ENCODE measurements at places on chromosomes 1 and 21.

GRCh38 chr1:100213141-100213540 lies 35.1 kb upstream of the LRRC39 start:
- H3K4me3 ChIP-seq, result no peak overlapping the region
- H3K27me3 ChIP-seq, result no peaks in the 10 kb centered on the region
- H3K27ac ChIP-seq, result no peak overlapping the region
- H3K36me3 ChIP-seq, result peaks cover 73% of the 10 kb centered on the region
- peaks cover 3% of the 10 kb centered on the region for H3K4me1 ChIP-seq
- no peak for DNase-seq

GRCh38 chr1:59653968-59654367 lies 160.8 kb upstream of the HOOK1 start:
- H3K27me3 ChIP-seq, result no peaks in the 10 kb centered on the region
- peaks cover 3% of the 10 kb centered on the region for H3K4me1 ChIP-seq
- no peaks in the 10 kb centered on the region for H3K36me3 ChIP-seq
- H3K27ac ChIP-seq, result no peak overlapping the region

GRCh38 chr1:97870589-97870988 lies 50.2 kb downstream of the DPYD start:
- H3K36me3 ChIP-seq, result no peaks in the 10 kb centered on the region
- H3K27ac ChIP-seq, result no peak overlapping the region
- no peaks in the 10 kb centered on the region for H3K4me1 ChIP-seq
- no peak for DNase-seq
- no peak overlapping the region for H3K4me3 ChIP-seq
- H3K27me3 ChIP-seq, result no peaks in the 10 kb centered on the region

- DNase-seq, result peak; percentile 65
- peaks cover 58% of the 10 kb centered on the region for H3K36me3 ChIP-seq
- H3K27ac ChIP-seq, result peak overlapping the region; percentile 95
- no peaks in the 10 kb centered on the region for H3K27me3 ChIP-seq
- no peak overlapping the region for H3K4me3 ChIP-seq
Measured at GRCh38 chr1:230857822-230858221, 10.5 kb downstream of the C1orf198 start.

DNA sequence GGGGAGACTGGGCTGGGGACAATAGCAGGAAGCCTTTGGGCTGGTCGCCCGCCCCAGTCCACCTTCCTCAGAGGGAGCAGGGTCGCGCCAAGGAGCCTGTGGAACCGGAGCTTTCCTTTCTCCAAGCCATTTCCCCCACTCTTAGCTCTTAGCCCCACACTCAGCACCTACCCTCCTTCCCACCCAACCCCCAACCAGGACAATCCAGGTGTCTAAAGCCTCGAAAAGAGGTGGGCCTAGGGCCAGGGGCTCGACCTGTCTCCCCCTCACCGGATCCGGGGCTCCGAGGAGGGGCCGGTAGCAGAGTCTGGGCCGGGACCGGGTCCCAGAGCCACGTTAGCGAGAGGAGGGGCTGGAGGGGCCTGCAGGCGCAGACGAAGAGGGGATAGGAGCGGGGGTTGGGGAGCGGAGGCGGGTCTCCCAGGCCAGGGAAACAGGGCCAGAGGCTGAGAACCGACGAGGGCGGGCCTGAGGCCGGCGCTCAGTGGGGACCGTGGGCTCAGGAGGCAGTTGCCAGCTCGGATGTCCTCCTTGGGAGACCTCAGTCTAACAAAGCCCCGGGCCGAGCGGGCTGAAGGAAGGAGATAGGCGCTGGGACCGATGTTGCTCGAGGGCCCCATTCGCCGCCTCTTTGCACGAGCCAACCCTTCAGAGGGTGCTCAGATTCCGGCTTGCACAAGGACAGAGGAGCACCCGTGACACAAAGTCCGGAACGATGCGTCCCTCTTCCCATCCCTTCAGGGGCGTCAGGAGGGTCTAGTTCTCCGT lies 943 bp downstream of the SEMA6C start:
- H3K27me3 ChIP-seq, result peaks cover 21% of the 10 kb centered on the region
- peaks cover 22% of the 10 kb centered on the region for H3K4me1 ChIP-seq
- DNase-seq, result peak; percentile 46
- peak overlapping the region; percentile 81 for H3K4me3 ChIP-seq
- no peak overlapping the region for H3K27ac ChIP-seq
